ENCODE measurements at places on chromosomes 3 and 15.

DNA sequence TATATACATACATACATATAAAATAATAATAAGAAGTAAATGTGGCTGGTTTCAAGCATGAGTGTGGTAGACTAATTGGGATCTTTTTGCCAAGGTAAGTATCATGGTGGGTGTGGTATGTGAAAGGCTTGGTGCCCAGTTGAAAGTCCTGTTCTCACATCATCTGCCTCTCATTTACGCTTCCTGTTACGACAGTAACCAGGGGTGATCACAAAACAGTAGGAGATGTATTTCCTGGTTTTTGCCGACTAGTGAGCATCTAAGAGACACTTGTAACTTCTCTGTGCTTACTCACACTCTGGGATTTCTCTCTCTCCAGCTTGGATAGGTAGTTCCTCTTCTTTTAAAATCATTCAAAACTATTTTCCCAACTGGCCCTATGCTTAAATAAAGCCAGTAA, 1028.3 kb upstream of the NR2F2 start:
- no peak for DNase-seq

DNA sequence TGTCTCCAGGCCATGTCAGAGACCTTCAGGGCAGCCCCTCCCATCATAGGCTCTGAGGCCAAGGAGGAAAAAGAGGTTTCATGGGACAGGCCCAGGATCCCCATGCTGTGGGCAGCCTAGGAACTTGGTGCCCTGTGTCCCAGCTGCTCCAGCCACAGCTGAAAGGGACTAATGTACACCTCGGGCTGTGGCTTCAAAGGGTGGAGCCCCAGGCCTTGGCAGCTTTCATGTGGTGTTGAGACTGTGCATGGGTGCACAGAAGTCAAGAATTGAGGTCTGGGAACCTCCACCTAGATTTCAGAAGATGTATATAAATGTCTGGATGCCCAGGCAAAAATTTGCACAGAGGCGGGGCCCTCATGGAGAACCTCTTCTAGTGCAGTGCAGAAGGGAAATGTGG, 6.6 kb upstream of the SSR3 start:
- no peak for DNase-seq

DNA sequence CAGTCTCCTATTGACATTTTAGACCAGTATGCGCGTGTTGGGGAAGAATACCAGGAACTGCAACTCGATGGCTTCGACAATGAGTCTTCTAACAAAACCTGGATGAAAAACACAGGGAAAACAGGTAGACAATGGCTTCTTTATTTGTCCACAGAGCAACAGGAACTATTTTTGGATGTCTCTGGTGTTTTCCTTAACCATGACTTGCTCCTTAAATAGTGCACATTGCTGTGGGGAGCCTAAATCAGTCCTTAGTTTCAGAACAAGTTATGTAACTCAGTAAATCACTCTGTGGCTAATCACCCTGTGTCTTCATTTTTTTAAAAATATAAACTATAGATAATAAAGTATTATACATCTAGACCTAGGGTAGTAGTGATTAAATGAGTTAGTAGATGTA, 383.7 kb downstream of the FEZF2 start:
- no peak for DNase-seq

GRCh38 chr3:56629451-56629850, 53.6 kb downstream of the TASOR start:
- DNase-seq = no peak

DNA sequence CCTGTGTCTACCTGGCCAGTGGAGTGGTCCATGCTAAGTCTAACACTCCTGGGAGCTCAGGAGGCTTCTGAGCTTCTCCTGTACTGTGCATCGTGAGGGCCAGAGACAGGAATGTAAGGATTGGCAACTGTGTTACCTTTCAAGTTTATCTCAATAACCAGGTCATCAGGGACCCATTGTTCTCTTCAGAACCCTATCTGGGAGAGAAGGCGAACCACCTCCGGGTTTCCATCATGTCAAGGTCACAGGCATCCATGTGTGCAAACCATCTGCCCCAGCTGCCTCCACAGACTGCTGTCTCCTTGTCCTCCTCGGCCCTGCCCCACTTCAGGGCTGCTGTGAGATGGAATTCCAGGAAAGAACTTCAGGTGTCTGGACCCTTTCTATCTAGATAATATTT, 5.9 kb downstream of the ANKRD63 start:
- DNase-seq = no peak

GRCh38 chr3:133570139-133570936, 3.1 kb upstream of the CDV3 start:
- DNase-seq = no peak

GRCh38 chr3:14826069-14826468, 7.3 kb downstream of the FGD5 start:
- DNase-seq = no peak

DNA sequence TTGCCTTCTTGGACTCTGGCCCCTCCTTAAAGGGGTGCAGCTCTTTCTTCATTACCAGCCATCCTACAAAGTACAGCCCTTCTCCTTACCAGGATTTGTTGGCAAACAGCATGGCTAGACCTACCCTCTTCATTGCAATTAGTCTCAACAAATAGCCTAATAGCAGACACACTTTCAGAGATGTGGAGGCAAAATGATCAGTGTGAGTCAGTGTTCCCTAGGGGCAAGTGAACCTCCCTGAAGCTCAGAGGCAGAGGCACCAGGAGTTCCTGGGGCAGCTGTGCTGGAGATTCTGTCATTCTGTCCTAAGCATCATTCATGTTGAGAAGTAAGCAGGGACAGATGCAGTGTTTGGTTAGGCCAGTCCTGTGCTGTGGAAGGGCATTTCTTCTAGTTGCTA, 14.6 kb upstream of the MECOM start:
- DNase-seq = no peak

DNA sequence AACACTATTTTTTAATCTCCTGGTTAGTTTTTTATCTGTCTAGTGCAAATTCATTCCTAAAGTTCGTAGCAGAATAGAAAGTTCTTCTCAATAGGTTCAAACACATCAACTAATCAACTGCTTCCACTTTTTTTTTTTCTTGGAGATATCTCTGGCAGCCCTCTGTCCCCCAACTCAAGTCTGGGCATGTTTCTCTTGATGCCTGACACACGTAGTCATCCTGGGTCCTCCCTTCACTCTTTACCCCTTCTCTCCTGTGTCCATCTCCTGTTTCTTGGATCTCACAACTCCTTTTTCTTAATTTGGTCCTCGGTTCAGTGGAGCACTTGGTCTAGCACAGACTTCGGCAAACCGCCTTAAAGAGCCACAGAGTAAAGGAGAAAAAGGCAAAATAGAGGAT, 14.4 kb downstream of the TNFAIP8L3 start:
- DNase-seq = no peak

DNA sequence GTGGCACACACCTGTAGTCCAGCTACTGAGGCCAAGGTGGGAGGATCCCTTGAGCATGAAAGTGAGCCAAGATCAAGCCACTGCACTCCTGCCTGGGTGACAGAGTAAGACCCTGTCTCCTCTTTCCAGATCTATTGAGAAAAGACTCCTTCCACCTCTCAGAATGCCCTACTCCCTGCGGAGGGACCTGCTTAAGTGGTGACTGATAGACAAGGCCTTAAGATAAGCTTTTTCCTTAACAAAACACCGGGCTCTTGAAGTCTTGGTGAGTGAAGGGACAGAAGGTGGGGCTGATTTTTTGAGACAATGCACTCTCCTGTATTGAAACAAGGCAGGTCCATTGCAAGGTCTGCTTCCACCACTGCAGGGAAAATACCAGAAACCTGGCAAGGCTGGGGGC, 338.4 kb upstream of the FRG2C start:
- no peak for DNase-seq

- no peak for DNase-seq
Measured at GRCh38 chr3:175399156-175399840, 540.2 kb downstream of the NAALADL2 start.

DNA sequence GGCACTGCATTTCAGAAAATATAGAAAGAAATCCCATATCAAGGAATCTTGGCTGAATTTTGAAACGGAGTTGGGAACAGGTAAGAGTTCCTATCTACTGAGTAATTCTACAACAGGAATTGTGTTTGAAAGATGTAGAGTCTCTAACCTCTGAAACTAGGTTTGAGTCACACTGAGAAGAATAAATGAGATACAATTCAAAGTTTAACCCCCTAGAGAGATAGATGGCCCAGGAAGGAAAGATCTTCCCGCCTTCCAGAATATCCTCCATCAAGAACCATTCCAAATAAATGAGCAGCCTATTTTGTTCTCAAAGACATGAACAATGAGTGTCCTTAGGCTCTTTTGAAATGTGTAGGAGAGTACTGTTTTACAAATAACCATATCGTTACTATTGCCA, 2.9 kb upstream of the ANP32A start:
- DNase-seq = no peak

- no peak for DNase-seq
Measured at GRCh38 chr3:21839592-21839991, 88.6 kb upstream of the ZNF385D start.

- no peak for DNase-seq
Measured at GRCh38 chr15:79314811-79315210, 3.9 kb downstream of the TMED3 start.

- DNase-seq = no peak
Measured at GRCh38 chr3:3368306-3368705, 188.8 kb upstream of the CRBN start.

DNA sequence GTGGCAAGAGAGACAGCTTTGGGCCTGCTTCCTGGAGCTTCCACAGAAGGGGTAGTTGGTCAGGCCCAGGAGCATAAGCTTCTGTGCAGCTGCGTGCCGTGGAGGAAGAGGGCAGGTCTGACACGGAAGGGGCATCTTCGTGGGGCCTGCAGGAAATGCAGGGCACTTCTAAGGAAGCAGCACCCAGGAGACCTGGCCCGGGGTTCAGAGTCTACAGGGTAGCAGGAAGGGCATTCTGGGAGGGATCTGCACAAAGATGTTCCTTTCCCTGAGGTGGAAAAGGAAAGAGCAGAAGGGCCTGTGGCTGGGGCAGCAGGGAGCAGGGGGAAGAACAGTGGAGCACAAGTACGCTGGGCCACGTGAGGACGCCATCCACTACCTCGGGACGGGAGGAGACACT, 85.1 kb downstream of the DNAJB8 start:
- no peak for DNase-seq

DNA sequence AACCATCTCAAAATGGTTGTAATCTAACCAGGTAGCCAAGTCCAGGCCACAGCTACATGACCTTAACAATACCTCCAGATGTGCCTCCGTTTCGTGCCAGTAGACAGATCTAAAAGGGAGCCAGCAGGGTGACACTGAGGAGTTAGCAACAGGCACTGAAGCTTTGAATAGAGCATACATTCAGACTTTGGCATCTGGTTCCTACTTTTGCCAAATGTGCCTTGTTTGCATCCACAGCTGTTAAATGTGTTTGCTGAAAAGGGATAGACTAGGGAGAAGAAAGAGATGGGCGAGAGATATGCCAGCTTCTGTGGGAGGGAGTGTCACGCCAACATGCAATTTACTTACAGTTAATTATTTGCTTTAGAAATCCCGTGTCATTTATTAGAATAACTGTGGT, 1433.9 kb upstream of the CADM2 start:
- no peak for DNase-seq

GRCh38 chr3:125693887-125694286, 98.6 kb upstream of the OSBPL11 start:
- DNase-seq = no peak

DNA sequence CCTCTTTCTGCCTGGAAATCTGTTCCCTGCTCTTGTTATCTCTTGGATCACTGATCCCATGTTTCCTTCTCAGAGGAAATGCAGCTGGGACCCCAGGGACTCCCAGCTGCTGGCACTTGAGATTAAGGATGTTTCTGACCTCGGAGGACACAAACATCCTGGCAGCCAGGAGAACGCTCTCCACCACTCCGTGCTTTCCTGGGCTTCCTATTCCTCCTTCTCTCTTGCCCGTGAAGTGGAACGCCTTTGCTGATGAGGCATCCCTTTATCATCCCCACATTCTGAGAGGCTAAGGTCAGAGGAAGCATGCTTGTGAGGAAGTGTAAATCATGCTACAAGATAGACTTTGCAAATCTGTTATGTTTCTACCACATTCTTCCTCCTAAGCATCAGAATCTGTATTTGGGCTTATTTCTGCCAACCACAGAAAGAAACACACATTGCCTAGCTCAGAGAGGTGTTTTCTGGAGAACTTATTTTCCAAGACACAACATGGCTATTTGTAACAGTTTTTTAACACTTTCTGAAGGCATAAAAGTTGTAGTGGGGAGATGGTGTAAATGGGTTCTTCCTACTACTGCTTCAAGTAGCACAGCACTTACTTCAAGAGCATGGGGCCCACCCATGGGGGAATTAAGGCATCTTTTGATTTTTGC, 25.6 kb upstream of the LDHAL6B start:
- no peak for DNase-seq

DNA sequence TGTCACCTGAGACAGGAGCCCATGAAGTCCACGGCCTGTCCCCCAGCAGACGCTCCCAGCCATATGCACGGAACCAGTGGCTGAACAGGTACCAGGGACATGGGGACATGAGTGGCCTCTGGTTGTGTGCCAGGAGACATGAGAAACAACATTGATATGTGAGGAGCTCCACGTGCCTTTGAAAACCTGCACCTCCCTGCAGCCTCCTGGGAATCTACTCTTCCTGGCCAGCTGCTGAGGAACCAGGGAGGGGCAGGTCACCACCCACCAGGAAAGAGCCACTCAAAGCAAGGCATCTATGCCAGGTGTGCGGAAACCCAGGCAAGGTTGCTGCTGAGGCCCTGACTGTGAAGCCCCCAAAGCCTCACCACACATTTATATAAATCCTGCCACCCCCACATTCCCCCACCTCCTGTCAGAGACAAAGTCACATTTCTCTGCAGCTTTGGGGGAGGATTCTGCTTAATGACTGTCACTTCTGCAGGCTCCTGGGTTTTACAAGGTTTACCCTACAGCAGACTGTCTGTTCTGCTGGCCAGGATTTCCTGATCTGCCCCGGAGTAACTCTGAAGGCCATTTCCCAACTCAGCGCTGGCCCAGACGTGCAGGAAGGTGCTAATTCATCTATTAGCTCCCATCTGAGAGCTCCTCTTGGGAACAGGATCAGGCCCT, 110.8 kb downstream of the ADCY5 start:
- DNase-seq = no peak

DNA sequence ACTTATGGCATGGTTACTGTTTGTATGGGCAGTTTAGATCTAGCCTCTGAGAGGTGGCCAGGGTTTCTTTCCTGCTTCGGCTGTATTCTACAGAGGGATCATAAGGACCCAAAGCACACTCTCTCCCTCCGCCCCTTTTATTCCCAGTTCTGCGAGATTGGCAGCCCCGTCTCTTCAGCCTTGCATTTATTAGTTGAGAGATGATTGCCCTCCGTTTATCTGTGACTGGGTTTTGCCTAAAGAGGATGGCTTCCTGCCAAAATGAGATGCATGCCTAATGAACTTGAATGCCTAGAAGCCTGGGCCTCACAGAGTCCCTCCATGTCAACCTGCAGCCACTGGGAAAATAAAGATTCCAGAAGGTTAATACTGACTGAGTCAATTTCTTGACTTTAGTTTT, 97.1 kb upstream of the CHL1 start:
- DNase-seq = no peak
